ENCODE measurements at places on chromosomes 5 and 9.

DNA sequence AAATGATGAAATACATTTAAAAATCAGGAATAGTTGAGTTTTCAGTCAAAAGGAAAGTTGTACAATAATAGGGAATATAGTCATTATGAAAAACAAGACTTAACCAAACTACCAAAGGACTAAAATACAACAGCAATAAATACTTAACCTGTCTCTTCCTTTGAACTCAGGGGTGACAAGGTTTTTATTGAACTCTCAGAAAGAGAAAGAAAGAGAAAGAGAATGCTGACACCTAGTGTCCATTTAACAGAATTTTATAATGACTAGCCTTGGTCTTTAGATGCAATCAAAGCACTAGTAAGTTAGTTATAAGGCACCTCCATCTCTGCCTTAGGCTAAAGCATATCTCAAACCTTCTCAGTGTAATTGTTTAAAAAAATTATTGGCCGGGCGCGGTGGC is 47.5 kb downstream of the UIMC1 start:
- DNase-seq = no peak

DNA sequence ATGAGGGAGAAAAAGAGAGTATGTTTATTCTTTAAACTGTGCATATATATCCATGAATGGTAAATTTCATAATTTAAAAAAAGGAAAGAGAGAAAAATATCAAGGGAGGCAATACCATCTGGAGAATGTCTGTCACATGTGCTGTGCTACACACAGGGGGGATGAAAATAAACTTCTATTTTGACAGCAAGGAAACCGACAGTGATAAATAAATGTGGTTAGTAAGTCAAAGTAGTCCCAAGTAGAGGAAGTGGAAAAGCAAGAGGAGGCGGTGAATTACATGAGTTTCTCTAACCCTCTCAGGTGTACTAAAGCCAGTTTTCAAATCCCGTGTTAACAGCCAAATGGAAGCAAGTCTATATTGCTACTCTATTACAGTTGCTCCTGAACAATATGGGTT is 83.3 kb downstream of the ICE1 start:
- DNase-seq = no peak

DNA sequence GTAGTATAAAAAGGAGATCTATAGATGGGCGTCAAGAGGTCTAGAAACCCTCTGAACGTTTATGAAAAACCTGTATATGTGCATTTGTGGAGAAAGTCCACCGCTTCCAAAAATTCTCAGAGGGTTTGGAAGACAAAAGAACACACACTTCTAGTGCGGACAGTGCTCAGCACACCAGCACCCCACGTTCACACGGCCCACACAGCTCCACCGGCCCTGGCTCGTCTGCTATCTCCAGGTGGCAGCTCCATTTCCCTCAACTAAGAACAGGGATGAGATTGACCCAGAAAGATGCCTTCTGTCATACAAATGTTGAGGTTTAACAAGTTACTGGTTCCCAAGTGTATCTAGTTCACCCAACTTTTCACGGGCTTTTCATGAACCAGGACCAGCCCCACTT is 255.1 kb downstream of the NR2F1-AS1 start:
- DNase-seq = no peak

- DNase-seq = no peak
Measured at GRCh38 chr5:96763026-96763425, 44.7 kb downstream of the ERAP1 start.

Measured in AG09319 (cell line).